ENCODE measurements at places on chromosomes 3 and 15. TPM values are rescaled to one million over a fixed set of nuclear protein-coding genes. Genes with fewer than 3 reads are reported as not detected.

The RETNLB gene
- total RNA-seq, result not detected

The TSC22D2 gene
- 9.0 TPM for total RNA-seq

The C2CD4B gene
- not detected for total RNA-seq

The AHSG gene
- total RNA-seq, result not detected

The CFAP20DC gene
- total RNA-seq, result 5.7 TPM

The BTLA gene
- not detected for total RNA-seq

The GOLGA8R gene
- total RNA-seq, result 0.08 TPM

The OR5K2 gene
- not detected for total RNA-seq

The PLA2G4D gene
- total RNA-seq, result not detected

The CTXN2 gene
- not detected for total RNA-seq

The KLF15 gene
- total RNA-seq, result 20.4 TPM

The CCDC80 gene
- total RNA-seq, result 1.1 TPM

The EPHB1 gene
- not detected for total RNA-seq

The STXBP5L gene
- total RNA-seq, result 2.0 TPM

The PLA2G4E gene
- not detected for total RNA-seq

The MITF gene
- total RNA-seq, result 768 TPM

The THBS1 gene
- total RNA-seq, result 8.2 TPM

The SLCO2A1 gene
- total RNA-seq, result not detected

Data from SK-MEL-5 (cell line).